Right ventricle myocardium superior (tissue), 1 donor: ENCODE measurements at places on chromosomes 11 and 22.
A peak's percentile ranks its signal among the peaks of the same experiment; 100 is the strongest.

GRCh38 chr22:25403284-25403810 lies 161.1 kb upstream of the GRK3 start:
- no peak for DNase-seq

GRCh38 chr11:130787092-130787616 lies 129.1 kb downstream of the SNX19 start:
- DNase-seq: no peak

DNA sequence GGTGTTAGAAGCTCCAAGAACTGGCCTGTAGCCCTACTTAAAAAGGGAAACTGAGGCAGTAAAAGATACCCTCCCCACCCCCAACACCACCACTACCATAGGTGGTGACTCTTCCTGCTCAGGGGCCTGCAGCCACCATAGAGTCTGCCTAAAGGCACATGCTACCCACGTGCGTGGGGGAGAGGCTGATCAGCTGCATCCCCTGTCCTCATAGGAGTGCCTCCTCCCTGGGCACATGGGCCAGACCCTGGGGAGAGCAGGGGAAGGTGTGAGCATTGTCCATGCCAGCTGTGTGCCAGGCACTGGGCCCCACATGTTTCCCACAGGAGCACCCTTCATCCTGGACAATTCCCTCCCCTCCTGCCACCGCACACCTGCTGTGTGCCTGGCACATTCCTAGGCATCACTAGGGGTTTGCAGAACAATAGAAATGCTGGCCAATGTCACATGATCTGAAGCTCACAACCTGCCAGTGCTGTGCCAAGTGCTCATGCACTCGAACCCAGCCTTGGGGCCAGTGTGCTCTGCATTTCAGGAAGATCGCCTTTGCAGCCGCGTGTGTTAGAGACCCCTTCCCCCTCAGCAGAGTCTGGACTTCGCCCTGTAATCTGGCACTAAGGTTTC lies 41.7 kb upstream of the GCAT start:
- DNase-seq: no peak

DNA sequence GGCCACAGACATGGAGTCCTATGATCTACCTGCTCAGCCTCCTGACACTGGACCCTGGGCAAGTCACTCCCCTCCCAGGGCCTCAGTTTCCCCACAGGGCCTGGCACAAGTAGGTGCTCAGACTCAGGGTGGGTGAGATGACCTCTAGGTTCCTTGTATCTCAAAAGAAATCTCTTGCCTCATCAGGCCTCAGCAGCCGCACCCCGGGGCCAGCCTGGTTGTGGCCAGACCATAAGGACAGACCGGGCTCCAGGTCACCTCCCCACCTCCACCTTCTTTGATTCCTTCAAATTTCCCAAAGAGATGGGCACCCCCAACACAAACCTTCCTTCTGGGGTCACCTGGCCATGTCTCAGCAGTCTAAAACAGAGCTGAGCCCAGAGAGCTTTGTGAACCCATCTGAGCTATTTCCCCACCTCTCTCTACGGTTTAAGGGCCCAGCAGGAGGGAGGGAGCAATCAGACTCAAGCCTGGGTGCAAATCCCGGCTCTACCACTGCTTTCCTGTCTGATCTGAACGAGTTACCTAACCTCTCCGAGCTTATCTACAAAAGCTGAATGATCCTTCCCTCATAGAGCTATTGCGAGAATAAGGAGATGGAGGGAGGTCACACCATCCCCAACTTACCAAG lies 2.5 kb upstream of the APOL4 start:
- DNase-seq: no peak

DNA sequence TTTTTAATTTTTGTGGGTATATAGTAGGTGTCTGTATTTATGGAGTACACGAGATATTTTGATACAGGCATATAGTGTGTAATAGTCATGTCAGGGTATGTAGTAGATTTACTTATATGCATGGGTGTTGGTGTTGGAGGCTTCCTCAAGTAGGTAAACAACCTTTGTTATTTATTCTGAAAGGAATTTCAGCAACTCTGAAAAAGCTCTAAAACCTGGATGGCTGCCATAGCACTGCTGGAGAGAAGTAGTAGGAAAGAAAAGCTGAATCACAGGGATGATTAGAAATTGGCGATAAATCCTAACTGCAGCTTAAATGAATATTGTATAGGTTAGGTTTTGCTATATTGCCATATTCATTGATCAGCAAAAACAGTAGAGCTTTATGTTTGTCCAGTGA lies 44.4 kb upstream of the ST14 start:
- no peak for DNase-seq

DNA sequence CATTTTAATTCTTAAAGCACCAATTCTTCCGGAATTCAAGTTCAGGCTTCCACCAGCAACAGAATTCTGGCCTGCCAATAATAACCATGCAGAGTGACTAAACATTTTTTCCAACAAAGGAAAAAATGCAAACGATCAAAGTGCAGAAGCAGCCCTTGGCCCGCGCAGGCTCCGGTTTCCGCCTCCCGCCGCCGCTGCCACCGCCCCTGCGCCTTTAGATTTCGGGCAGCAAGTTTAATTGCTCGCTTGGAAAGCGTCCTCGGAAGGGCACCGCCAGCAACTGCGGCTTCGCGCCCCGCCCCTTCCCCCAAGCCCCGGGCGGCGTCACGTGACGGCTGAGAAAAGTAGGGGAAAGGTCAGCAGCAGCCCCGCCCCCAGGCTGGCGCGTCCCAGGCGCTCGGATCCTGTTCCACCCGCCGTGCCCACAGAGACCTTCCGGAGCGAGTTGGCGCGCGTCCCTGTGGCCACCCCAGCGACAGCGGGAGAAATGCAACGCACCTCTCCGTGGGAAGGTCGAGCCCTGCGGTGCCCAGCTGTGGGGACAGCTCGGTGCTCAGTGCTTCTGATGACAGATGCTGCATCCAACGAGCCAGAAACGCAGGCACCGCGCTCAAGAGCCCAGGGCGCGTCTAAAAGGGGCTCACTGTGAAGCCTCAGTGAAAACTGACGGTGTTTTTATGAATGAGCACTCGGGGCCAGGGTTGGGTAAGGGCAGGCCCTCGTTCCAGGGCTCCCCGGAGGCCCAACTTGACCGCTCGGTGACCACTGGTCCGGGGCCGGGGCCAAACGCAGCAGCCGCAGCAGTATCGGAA lies 2.5 kb downstream of the CPT1A start:
- peak; percentile 98 for DNase-seq

- no peak for DNase-seq
Observed at GRCh38 chr11:16179676-16180075, 176.7 kb downstream of the SOX6 start.

- DNase-seq: peak; percentile 65
Observed at GRCh38 chr11:129324533-129325175, 51.0 kb upstream of the BARX2 start.

DNA sequence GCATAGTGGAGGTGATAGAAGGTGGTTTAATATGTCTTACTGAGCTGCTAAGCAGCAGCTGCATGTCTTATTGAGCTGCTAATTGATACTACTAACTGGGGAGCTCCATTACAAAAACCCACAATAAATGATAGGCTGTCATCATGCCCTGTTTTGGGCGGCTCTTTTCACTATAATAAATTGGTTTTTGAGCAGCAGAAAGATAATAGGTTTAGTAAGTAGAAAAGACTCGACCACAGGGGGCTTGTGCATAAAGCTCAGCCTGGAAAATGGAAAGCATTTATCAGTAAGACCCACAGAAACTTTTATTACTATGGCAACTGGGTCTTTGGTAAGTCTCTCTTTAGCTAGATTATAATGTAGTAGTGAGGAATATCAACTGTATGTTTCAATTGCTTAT lies 117.6 kb downstream of the LDLRAD3 start:
- DNase-seq: no peak

DNA sequence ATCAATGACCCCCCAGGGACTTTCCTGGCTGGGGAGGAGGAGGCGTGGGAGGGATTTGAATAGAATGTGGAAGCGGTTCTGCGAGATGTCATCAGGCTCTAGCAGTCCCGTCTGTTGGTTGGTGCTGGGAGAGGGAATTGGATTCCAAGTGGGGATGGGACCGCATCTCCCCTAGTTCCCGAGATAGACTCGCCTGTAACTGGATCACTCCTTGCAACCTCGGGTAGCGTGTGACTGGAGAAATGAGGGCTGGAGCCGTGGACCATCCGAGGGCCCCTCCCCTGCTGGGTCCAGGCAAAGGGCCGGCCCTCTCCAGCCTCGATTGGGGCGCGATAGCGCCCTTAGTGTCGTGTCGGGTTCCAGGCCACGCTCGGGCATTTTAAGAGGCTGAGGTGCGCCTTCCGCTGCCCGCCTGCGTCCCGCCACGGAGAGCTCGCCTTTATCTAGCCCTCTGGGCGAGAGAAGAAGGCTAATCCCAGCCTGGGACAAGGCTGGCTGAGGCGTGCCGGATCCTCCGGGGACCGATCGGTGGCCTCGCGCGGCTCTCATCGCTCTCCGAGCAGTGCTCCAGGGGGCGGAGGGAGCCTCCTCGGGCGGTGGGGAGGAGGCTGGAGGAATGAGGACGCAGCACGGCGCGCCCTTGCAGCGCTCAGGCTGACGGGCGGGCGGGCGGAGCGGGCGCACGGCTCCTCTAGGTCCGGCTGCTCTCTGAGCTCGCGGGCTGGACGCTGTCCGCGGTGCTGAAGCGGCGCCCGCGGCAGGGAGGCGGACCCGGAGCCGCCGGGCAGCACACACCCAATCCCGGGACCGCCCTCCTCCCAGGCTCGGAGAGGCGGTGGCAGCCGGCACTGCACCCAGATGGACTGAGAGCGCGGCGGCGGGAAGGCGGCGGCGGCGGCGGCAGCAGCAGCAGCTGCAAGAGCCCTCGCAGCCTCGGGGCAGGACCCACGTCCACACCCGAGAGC lies 107.8 kb downstream of the OSBP2 start:
- DNase-seq: peak; percentile 92

DNA sequence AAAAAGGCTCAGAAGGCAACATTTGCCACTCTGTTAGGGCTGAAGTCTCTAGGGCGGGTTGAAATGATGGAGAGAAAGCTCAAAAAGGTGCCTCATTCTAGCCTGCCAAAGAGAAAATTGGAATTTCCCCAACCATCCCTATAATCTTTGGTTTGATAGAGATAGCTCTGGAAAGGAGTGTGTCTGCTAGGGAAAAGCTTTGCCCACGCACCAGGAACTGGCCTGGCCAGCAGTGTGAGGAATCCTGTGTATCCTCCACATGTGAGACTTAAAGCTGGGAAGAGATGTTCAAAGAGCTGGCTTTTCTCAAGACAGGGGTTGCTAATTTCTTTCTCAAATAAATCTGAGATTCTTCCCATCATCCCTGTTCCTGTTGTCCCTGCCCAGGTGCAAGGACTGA lies 193.7 kb downstream of the OPCML start:
- DNase-seq: no peak

GRCh38 chr11:134070342-134070845 lies 1.5 kb downstream of the JAM3 start:
- DNase-seq: no peak

DNA sequence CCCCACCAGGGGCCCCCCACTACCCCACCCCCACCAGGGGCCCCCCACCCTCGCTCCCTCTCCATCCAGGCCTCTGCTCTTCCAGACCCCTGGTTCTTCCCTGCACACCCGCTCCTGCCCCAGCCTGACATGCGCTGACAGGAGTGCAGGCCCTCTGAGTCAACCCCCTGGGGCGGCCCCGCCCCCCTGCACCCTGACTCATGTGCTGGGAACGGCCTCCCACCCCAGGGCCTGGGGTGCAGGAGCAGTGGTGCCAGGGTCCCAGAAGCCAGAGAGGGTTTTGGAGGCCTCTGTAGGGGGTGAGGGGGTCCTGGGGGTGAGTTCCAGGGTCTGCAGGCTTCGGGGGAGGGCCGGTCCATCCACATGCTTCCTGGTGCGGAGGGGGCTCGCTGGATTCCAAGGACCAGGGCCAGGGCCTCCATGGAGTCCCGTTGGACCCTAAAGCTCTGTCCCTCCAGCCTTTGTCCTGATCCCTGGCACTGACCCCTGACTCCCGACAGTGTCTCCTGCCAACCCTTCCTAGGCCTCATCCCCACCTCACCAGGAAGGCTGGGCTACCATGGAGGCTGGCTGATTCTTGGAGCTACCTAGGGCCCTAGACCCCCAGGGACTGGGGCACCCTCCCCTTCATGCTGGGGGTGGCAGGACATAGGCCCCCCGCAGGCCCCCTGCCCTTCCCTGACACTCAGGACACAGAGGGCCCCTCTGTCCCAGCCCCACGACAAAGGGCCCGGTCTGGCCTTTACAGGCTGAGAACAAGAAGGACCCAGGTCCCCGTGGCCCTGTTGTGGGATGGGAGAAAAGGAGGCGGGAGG lies 583 bp upstream of the PKP3 start:
- no peak for DNase-seq

- DNase-seq: no peak
Observed at GRCh38 chr11:7964873-7965272, 374 bp downstream of the NLRP10 start.

- no peak for DNase-seq
Observed at GRCh38 chr11:76805206-76805913, 22.2 kb downstream of the TSKU start.

DNA sequence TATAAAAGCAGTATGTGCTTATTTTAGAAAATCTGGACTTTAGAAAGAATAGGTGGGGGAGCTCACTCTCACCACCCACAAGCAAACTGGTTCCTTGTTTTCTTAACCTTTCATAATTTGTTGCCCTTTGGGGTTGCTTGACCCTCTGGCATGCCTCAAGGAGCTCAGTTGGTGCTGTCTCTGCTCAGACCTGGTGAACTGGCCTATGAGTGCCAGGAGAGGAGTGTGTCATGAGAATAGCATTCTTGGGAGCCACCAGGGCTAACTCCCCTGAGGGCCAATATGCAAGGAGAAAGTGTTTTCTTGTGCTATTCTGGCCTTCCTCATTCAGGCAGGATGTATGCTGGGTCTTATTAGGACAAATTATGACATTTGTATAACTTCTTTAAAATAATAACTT lies 21.0 kb upstream of the AMOTL1 start:
- DNase-seq: no peak

DNA sequence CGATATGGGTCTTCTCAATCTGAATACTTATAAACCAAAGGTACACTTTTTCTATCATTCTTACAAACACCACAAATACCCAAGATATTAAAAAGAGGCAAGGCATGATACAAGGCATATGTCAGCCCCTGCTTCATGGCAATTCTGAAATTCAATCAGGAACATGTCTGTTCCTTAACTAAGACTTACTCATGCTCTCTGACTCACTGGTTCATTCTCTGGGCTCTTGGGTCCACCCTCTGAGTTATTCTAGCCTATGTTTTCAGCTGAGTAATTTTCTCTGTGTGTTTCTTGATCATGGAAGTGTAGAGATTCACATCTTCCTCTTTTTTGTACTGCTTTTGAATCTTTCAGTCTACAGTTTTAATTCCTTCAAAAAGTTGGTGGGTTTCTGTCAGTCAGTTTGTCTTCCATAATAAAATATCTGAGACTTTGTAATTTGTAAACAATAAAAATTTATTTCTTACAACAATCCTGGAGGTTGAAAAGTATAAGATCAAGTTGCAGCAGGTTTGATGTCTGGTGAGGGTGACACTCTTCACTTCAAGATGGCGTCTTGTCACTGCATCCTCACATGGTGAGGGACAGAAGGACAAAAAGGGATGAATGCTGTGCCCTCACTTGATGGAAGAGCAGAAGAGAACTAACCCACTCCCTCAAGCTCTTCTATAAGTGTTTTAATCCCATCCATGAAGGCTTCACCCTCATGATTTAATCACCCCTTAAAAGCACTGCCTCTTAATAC lies 211.7 kb downstream of the FAM76B start:
- DNase-seq: no peak
